Vagina (tissue), 2 donors: ENCODE measurements at places on chromosomes 1 and 21. TPM values are rescaled to one million over a fixed set of nuclear protein-coding genes. Genes with fewer than 3 reads are reported as not detected.

- no peak for DNase-seq
Observed at GRCh38 chr1:96842215-96842614, 120.6 kb downstream of the PTBP2 start.

The OR2M4 gene
- not detected for total RNA-seq

The TTC34 gene
- total RNA-seq: under 0.01 TPM

- no peak for DNase-seq
Observed at GRCh38 chr1:56491441-56491840, 87.9 kb downstream of the PLPP3 start.

- no peak for DNase-seq
Observed at GRCh38 chr1:40774266-40774998, 9.2 kb upstream of the KCNQ4 start.

The OR2AK2 gene
- total RNA-seq: not detected

The MMP23B gene
- 42.7 TPM for total RNA-seq

The FBXO2 gene
- 27.3 TPM for total RNA-seq

The SNIP1 gene
- 16.5 TPM for total RNA-seq

GRCh38 chr1:17045634-17046333 is 8.0 kb downstream of the SDHB start:
- no peak for DNase-seq

The GUCA2B gene
- not detected for total RNA-seq

DNA sequence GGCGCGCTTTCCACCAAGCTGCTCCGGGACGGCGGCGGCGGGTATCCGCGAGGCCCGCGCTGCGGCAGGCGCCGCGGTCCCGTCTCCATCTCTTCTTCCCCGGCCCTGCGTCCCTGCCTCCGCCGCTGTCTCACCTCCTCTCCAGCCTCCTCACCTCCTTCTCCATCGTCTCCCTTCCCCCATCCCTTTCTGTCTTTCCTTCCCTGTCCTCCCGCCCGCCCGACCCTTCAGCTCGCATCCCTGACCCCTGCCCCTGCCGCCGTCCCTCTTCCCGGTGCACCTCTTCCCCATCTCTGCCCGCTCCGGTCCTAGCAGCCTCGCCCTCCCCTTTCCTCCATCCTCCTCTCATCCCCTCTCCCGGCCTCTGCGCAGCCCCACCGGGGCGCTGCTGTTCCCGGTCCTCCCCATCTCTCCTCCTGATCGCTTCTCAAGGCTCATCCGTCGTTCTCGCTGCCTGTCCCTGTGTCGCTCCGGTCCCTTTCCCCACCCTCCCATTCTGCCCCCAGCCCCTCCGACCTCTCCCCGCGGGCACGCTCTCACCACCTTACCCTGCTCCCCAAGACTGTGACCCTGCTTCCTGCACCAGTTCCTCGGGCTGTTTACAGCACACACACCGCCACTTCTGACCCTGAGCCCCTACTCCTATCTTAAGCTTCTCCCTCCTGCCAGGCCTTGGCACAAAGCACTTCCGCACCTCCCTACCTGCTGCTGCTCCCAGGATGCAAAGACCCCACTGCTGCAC is 760 bp upstream of the NPHP4 start:
- no peak for DNase-seq

- DNase-seq: no peak
Observed at GRCh38 chr1:31575369-31576140, 760 bp upstream of the TINAGL1 start.

- peak; percentile 80 for DNase-seq
Observed at GRCh38 chr1:207999274-207999915, 88.5 kb upstream of the CD34 start.

DNA sequence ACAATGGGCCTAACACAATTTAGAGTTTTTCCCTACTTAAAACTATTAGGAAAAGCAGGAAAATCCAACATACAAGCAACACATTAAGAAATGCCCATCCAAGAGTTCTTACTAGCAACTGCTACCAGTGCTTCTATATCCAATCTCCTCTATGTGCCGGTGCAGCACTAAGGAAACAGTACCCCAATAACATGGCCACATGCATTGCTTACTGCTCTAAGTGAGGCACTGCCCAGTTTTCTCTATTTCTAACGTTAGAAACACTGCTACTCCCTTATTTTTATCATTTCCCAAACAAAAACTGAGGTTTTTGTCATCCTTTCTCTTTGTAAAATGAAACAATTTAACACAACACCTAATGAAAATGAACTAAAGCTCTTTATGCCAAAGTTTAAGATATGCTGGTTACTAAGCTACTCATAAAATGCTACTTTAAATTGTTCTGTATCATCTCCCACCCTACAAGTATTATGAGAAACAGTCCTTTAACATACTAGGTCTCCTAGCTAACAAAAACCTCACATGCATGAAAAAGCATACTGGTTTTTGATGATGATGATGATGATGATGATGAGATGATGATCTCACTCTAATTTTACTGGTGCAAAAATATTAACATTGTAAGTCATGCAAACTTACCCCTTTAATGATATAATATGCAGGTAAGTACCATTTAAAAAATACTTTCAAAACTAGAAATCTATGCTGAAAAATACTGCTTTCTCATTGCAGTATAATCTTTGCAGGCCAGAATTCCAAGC is 90.7 kb upstream of the TTC39A start:
- no peak for DNase-seq

DNA sequence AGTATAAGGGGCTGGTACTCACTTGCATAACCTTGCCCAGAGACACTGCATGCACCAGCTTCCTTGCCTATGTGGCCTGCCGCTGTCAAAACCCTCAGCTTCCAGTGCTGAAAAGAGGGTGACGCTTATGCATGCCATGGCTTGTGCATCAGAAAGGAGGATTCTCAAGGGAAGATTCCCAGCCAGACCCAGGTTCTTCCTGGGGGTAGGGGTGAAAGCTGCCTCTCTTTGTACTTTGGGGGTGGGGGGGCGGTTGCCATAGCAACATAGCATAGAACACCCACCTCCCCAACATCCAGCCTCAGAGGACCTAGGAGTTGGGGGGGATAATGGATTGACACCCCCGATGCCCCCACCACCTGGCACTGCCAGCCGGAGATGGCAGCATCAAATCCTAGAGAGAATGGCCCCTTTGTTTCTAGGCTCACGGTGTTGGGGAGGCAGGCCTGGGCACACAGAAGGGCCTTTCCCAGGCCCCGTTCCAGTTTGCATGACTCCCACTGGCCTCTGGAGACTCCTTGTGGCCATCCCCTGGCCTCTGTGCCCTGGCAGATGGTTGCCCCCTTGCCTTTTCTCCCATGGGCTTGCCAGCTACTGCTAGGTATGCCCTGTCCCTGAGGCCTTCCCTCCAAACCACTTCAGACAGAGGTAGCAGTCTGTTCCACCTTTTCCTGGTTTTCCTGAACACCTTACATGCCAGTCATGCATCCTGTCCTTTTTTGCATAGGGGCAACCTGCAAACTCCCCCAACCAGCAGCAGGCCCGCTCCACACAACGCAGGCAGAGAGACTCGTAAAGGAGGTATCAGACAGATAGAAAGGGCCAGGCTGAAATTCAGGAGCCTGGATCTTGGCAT is 44.6 kb downstream of the RHBG start:
- DNase-seq: no peak

DNA sequence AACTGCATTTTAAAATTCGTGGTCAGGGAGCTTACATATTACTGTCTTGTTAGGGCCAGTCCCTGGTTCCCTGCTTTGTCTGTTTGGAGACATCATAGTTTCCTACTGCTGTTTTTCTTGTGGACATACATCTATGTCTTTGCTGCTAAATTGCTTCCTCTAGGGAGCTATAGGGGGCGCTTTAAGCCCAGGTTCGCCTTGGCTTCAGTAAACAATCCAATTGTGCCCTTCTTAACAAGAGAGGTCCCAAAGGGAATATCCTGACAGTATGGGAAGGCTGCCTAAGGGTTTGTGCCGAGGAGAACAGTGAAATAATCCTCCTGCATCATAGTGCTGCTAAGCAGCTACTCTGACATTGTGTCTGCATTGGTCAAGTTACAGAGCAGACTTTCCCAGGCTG is 112.5 kb downstream of the USH2A start:
- DNase-seq: no peak

The SPRR3 gene
- 1,163 TPM for total RNA-seq

- no peak for DNase-seq
Observed at GRCh38 chr1:183272390-183272848, 86.4 kb downstream of the LAMC2 start.

- DNase-seq: no peak
Observed at GRCh38 chr1:84573481-84573966, 716 bp downstream of the CTBS start.

- DNase-seq: no peak
Observed at GRCh38 chr1:119720866-119721440, 9.2 kb downstream of the PHGDH start.

The SPTA1 gene
- 0.25 TPM for total RNA-seq

DNA sequence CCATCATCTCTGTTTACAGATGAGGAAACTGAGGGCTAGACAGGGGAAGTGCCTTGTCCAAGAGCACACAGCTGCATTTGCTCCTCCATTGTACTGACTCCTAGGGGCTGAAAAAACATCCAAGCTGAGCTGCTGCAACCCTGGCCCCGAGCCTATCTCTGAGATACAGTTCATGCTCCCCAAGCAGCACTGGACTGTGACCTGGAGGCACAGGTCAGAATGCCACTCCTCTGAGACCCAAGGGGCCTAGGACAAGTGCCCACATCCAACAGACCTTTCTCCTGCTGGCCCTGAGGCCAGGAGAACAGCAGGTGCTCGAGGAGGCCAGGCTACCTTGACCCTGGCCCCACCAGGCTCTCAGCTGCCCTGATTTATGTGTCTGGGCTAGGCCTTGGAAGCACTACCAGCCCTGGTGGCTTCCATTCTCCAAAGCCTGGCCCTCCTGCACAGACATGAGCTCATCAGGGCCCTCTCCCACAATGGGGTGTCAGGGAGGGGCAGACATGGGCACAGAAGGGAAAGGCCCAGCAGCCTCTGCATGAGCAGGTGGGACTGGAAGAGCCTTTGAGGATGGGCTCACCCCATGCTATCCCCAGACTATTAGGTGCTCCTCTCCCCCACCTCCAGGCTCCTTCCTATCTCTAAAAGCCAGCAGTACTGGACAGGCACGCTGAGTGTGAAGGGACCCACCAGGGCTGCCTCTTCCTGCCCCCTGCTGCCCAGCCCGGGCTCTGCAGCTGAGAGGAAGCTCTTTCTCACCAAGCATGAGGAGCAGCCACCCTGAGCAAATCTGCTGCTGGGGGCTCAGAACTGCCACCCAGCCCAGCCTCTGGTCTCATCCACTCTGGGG is 18.8 kb downstream of the ADGRB2 start:
- DNase-seq: no peak

- no peak for DNase-seq
Observed at GRCh38 chr1:233707153-233707879, 93.4 kb downstream of the KCNK1 start.

The CTBS gene
- 9.3 TPM for total RNA-seq

The PTAFR gene
- total RNA-seq: 1.2 TPM

The C4BPA gene
- not detected for total RNA-seq

DNA sequence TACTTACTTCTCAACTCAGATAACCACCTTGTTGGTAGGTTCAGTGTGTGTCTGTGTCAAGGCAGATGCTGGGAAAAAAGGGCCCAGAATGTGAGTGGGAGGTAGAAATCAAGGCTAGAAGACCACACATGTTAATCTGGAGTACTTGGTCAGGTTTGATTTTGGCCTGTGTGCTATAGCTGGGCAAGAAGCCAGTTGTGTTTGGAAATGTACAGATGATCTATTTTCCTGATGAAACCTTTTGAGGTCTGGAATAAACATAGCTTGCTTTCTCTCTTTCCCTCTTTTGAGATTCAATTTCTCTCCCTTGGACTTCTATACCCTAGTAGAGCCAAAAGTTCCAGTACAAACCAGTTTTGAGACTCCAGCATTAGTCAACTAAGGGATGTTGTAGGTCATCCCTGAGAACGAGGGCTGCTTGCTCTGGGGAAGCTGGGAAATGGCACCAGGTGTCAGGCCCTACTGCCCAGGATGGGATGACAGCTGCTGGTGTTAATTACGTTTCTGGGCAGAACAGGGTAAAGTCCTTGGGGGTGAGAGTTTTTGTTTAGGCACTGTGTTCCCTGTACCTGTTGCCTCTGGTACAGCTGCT is 15.8 kb downstream of the MAPKAPK2 start:
- no peak for DNase-seq

DNA sequence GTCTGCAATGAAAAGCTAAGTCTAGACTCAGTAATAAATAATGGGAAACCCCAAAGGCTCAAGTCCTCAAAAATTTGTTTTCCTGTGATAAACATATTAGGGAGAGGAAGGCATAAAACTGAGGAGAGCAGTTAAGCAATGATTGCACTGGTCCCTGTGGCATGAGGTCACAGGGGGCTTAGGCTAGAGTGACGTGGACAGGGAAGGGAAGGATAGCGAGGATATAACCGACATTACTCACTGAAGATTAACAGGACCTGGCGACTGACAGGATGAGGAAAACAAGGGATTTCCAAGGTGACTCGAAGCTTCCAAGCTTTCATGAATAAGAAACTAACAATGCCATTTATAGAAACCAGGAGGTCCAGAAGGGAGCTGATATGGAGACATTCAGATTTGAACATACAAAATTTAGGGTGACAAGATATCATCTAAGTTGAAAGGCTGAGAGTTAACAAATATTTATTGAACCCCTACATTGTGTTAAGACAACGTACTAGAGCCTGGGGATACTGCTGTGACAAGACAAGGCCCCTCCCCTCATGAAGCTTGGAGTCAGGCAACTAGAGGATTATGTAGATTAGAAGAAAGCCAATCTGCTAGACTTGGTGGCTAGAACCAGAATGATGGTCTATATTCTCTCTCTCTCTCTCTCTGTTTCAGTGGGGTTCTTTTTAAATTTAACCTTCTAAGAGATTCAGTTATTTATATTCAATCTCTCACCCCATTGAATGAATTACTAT is 33.2 kb upstream of the PKN2 start:
- no peak for DNase-seq

DNA sequence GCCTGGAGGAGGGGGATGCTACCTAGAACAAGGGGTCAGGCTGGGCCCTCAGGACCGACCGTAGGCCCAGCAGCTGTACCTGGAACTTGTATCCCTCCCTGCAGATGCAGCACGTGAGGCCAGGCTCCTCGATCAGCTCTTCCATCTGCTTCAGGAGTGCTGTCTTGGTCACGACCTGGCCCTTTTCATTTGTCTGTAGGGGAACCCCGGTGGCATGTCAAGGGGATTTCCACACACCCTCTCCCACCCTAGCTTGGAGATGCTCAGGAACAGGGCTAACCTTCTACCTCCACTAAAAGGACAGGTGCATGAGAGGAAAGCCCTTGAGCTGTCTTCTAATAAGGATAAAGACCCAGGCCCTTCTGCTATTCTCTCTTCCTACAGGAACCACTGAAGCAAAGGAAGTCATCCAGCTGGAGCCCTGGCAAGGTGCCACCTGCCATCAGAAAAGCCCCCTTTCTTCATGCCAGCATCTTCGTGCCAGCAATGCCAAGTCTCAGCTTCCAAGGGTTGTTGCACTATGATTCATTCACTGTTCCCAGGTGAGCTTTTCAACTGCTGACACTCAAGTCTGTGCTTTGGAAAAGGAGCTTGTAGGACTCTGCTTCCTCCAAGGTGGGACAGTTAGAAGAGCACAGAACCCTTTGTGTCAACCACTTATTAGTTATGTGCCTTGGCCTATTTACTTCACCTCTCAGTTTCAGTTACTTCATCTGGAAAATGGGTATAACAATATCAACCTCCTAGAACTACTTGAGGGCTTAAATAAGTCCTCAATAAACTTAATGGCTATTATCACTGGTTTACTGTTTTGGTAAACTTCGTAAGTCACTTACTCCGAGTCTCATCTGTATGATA is 122.1 kb downstream of the UBR4 start:
- no peak for DNase-seq

The PARS2 gene
- 5.2 TPM for total RNA-seq

GRCh38 chr1:8097077-8097799 is 71.1 kb upstream of the ERRFI1 start:
- DNase-seq: no peak

The CD164L2 gene
- 7.6 TPM for total RNA-seq

The NCSTN gene
- total RNA-seq: 50.6 TPM

- DNase-seq: no peak
Observed at GRCh38 chr1:104132382-104132973, 382.8 kb downstream of the AMY1C start.
